ENCODE measurements at places on chromosomes 7 and 10.

DNA sequence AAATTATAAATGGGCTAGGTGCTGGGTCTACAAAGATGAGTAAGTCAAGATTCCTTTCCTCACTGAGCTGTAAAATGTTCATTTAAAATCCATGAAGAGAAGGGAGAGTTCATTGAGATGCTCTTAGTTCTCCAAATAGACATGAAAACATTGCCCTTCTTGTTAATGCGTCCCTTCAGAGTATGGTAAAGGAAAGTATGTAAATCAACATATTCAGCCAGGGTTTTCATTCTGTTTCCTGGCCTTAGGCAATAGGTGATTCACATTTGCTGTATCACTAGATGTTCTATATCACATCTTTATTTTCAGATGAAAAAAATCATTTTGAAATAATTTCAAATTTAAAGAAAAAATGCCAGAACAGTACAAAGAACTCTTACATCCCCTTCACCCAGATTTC is 5.4 kb downstream of the ANKIB1 start:
- no peak for DNase-seq

GRCh38 chr10:5079306-5079830 is 14.8 kb upstream of the AKR1C3 start:
- no peak for DNase-seq

DNA sequence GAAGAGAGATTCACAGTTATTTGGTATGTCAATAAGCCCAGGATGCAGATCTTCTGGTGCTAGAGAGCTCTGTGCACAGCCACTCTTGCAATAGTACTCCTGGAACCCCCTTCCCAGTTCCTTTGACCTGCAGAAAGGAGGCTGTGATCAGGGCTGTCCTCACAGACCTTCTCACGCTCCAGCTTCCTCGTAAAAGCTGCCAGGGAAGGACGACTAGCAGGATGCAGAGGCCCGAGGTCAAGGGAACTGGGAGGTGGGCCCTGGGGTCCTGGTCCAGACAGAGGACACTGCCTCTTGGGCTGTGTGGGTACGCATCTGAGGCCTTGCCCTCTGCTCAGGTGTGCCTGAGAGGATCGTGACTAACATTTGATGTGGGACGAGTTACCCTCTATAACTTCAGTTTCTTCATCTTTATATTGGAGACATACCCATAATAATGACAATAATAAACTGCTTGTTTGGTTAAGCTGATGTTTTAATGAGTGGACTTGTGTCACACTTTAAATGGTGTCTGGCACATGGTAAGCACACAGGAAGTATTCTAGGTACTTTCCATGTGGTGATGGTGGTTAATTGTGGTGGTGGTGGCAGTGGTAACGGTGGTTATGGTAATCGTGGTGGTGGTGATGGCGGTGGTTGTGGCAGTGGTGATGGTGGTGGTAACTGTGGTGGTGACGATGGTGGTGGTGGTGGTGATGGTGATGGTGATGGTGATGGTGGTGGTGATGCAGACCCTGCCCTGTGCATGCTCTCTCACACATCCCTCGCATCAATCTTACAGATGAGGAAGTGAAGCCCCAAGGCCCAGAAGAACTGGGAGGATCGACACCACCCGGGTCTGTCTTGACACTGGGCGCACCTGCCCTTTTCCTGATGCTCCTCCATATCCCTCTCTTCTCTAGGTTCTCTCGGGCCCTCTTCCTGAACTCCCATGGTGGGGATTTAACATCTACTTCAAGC is 235.2 kb upstream of the GRB10 start:
- DNase-seq, result no peak

DNA sequence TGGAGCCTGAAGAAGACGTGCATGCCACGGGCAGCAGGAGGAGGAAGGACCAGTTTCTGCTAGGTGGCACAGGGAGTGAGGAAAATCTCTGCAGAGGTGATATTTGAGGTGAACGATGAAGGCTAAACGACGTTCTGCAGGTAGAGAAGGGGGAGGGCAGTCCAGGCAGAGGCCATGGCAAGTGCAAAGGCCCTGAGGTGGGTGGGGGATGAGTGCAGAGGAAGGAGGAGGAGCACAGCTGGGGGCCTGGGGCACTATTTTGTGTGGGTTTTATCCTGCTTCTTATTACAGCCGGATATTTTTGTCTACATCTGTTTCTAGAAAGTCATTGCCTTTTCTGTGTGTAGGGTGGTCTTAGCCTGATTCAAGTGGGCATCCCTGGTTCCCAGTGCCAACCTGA is 57.6 kb downstream of the GOLGA7B start:
- DNase-seq, result no peak

DNA sequence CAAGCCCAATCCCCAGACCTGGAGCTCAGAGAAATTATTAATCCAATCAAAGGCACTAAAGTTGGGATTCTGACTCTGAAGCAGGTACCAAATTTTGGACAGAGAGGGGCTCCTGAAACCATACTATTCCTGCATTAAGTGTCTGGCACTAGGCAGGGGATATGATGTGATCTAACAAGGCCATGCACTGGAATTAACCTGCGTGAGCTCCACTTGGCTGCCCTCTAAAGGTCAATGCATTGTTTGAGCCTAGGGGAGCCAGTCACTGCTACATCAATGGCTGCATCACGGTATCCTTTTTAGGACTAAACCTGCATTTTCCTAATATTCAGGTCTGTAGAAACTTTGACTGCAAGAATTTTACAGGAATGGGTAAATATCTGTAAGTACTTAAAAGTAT is 42.1 kb downstream of the ST8SIA6 start:
- DNase-seq, result no peak

DNA sequence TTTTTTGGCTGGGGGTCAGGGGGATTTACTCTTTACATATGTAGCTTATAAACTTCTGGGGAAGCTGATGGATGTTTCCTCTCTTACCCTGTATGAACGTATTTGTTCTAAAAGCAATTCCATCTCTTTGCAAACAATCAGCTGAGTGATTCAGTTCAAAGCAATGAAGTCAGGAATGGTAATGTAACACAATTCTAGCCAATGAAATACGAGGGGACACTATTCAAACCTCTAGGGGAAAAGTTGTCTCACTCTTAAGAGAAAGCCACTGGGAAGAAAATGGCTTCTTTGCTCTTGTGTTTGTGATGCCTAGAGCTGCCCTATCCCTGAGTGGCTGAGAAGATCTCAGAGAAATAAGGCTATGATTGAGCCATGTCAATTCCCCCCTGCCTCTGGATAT is 134.8 kb upstream of the SEMA3C start:
- no peak for DNase-seq

DNA sequence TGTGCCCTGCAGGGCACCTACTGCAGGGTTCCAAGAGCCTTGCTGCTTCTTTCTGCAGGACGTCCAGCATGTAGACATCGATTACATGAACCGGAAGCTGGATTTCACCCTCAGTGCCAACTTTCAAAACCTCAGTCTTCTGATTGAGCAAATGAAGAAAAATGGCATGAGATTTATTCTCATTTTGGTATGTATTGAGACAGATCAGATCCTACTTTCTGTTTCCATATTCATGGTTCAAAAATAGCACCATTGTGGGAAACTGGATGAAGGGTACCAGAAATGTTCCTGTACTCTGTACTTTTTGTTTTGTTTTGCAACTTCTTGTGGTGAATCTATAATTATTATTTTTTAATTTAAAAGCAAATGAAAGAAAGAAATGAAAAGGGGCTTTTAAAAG is 64.1 kb downstream of the MGAM2 start:
- no peak for DNase-seq

GRCh38 chr10:35300063-35300699 is 36.1 kb upstream of the CCNY start:
- peak; percentile 78 for DNase-seq

- no peak for DNase-seq
These were observed 2.9 kb downstream of the MLXIPL start for GRCh38 chr7:73621168-73622063.

- peak; percentile 80 for DNase-seq
These were observed 74.1 kb downstream of the NRBF2 start for GRCh38 chr10:63206997-63207811.

DNA sequence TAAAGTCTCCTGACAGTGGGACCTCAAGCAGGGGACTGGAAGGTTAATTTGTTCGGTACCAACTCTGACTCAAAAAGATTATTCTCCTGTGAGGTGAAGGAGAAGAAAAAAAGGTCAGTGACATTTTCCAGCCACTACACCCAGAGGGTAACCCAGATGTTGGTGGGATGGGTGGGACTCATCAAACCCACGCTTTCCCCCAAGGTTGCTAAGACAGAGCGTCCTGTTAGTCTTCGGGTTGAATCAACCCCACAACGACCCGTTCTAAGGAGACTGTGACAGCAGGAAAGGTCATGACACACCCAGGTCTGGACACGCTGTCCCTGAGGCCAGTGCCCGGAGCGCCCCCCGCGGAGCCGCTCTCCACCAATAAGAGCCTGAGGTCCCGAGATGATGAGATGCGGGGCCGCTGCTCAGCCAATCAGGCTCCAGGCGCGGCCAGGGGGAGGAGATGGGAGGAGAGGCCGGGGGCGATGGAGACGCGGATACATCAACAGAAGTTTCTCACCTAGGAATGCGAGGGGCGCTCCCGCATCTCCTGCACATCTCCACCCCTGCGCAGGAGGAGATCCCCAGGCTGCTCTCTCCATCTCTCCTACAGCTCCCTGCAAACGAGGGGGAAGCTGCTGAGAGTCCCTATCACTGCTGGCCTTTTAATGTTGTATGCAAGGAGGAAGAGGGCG is at the start of gene WNT16:
TSS of gene WNT16 (plus strand) at position 493 of the 683 bp plus-strand sequence. CDS start 293 bp downstream, outside the sequence.
- DNase-seq, result no peak

GRCh38 chr10:122172361-122173008 is 98.6 kb upstream of the BTBD16 start:
- DNase-seq, result no peak

DNA sequence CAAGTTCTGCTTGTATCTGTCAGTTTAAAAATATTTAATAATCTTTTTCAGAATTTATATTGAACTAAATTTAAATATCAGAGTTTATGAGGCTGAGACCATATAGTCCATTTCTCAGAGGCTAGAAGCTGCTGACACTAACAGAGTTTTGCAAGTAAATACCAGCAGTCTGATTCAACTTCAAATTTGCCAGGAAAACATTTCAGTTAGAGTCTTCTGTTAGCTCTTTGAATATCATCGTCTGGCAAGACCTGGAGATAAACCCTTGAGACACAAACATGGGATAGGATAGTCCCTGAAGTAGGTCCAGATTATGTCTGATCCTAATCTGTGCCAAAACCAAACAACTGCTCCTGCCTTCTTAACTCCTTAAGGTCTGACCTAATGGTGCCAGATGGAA is 472.8 kb upstream of the STEAP1 start:
- no peak for DNase-seq

DNA sequence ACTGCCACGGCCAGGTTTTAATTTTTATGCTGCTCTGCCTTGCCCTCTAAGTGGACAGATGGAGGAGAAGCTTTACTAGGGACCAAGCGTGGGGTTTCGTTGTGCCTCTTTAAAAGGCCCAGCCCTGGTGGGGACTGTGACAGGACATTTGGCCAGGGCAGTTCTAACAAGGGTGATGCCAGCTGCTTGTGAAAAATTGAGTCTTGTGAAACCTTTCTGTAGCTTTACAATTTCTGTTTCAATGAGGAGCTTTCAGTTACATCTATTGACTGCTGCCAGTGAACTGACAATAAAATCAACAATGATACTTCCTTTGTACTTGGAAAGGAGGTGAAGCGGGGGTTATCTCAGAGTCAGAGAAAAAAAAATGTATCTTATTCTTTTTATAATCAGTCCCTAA is 233.1 kb upstream of the CSTF2T start:
- peak; percentile 10 for DNase-seq

GRCh38 chr10:91838199-91838598 is 40.0 kb downstream of the TNKS2 start:
- no peak for DNase-seq

GRCh38 chr7:2016761-2017480 is 215.8 kb downstream of the MAD1L1 start:
- DNase-seq, result no peak

DNA sequence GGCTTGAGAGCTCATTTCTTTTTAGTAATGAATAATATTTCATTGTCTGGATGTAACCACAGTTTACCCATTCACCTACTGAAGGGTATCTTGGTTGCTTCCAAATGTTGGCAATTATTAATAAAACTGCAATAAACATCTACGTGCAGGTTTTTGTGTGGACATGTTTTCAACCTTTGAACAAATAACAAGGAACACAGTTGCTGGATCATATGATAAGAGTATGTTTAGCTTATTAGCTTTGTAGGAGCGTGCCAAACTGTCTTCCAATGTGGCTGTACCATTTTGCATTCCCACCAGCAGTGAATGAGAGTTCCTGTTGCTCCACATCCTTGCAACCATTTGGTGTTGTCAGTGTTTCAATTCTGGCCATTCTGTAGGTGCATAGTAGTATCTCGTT is 49.0 kb downstream of the CSGALNACT2 start:
- no peak for DNase-seq

DNA sequence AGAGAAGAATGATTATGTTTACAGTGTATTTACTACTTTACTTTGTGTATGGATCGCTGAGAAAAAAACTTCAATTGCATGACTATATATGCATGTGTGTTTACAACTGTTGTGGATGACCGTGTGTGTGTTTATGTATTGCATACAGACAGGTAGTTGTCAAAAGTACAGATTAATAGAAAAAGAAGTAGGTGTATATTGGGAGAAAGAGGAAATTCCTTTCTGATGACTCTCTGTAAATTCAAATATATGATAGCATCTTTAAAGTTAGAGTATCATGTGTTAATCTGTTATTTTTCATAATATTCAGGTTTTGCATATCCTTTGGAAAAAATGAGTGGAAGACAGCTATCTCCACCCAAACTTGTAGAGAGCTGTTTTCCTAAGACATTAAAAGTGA is 160.4 kb upstream of the AGR3 start:
- DNase-seq, result no peak
